ENCODE measurements at places on chromosomes 16 and 17.

- no peak for DNase-seq
Observed at GRCh38 chr17:12429116-12429515, 236.6 kb upstream of the MYOCD start.

GRCh38 chr16:17511340-17511739 lies 40.6 kb upstream of the XYLT1 start:
- DNase-seq, result no peak

DNA sequence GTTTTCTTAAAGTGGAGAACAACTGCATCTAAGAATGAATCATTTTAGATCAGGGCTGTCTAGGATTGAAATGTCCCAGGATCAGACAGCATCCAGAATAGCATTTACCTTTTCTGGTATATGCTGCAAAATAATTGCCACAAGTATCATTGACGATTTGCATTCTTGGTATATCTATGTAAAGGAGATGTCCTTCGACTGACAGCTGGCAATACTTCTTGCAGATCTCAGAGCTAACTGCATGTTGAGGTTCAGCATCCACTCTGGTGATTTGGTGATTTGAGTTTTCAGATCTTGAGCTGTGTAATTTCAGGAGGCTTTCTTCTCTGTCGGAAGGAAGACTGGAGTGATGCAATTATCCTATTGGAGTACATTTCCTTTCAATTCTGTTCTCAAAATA lies 78.1 kb upstream of the CPHXL start:
- no peak for DNase-seq

- DNase-seq, result no peak
Observed at GRCh38 chr17:59439262-59439661, 107.8 kb downstream of the YPEL2 start.

DNA sequence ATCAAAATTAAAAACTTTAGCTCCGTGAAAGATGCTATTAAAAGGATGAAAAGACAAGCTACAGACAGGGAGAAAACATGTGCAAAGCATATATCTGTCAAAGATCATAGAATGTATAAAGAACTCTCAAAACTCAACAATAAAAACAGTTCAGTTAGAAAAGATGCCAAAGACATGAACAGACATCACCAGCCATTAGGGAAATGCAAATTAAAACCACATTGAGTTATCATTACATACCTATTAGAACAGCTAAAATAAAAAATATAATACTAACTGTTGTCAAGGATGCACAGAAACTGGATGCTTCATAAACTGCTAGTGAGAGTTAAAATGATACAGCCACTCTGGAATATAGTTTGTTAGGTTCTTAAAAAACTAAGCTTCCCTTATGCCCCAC lies 58.8 kb downstream of the NFATC3 start:
- no peak for DNase-seq

DNA sequence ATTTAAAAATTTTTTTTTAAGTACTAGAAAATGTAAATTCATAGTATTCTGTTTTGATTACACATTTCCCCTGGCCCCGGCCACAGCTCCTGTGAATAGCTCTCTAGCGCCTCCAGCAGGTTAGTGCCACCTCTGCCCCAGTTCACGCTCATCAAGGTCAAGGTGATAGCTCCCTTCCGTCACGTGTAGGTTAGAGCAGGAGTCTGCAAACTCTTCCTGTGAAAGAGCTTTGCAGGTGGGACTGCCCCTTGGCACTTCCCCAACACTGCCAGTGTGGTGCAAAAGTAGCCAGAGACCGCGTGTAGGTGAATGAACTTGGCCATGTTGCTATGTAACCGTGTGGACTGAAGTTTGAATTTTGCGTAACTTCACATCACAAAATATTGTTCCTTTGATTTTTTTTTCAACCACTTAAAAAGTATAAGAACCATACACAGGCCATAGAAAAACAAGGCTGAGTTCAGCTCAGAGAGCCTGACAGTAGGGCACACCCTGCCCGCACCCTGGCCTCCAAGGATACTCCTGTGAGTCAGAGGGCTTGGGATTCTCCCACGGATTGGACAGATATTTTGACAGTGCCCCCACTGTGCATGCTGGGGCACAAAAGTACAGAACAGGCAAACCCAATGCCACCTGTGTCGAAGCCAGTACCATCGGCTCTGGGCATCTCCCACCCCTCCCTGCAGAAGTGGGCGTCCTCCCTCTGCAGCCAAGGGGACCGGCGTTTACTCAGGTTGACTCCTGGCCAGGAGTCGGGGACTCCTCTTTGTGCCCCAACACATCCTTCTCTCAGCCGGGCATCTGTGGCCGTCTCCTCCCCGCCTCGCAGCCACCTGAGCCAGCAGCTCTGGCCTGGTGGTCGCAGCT lies 92.0 kb upstream of the CHMP6 start:
- peak; percentile 61 for DNase-seq

DNA sequence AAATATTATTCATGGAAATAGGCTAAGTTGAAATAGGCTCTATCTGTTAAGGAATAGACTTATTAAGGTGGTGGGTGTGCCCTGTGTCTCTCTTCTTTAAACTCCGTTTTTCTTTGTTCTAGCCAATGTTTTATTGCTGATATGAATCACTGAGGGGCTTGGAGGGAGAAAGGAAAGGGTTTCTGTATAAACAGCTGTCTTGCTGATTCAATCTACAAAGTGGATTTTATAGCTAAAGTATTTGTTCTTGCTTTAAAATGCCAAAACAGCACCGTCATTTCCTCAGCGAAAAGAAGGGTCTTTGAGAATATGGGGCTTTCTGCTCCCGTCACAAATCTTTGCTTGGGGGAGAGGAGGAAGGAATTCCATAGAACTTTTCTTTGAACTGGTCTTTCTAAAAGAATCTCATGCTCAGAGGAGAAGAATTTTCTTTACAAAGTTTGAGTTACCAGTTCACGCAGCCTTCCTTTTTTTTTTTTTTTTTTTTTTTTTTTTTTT lies 39.3 kb downstream of the MSI2 start:
- DNase-seq, result no peak

DNA sequence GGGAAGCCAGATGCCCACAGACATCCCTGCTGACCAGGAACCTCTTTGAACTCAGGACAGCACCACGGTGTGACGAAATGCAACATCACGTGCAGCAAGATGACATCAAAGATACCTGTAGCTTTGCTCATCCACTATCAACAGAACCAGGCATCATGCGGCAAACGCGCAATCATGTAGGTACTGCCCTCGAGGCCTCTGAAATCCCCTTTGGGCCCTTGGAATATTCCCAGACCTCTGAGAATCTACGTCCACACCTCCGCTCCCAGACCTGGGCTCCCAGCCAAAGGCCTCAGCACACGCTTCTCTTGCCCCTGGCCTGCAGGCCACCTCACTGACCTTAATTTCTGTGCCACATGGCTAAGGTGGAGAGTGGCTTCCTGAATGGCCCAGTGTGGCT lies 7.3 kb downstream of the CX3CL1 start:
- no peak for DNase-seq

- no peak for DNase-seq
Observed at GRCh38 chr16:87644186-87644585, 41.9 kb downstream of the JPH3 start.

DNA sequence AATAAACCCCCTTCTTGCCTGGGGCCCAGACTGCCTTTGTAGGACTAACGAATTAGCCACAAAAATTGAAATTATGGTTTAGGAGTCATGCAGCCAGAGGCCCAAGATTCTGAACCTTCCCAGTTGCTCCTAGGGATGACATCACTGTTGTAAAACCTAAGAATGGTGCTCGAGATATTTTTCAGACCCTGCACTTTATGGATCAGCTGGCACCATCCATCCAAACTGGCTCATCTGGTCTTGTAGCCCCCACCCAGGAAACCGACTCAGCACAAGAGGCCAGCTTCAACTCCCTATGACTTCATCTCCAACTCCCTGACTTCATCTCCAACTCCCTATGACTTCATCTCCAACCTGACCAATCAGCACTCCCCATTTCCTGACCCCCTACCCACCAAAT lies 10.9 kb upstream of the EVPL start:
- DNase-seq, result no peak

GRCh38 chr16:86319585-86320236 lies 190.6 kb upstream of the FOXF1 start:
- no peak for DNase-seq
